ENCODE measurements at places on chromosomes 1 and 21.
A peak's percentile ranks its signal among the peaks of the same experiment; 100 is the strongest.

DNA sequence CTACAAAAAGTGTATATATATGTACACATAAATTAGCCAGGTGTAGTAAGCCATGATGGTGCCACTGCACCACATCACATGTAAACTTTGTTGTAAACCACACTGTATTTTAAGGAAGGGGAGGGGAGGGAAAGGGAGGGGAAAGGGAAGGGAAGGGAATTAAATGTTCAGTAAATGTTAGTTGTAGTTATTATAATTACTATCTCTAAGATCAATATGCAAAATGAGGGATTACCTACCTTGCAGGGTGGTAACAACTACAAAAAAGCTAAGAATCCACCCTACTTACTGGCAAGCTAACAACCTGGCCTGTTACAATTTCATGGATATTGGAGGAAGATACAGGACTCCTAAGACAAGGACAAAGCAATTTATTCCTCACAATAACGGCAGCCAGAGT is 17.7 kb downstream of the FAF1 start:
- H3K4me1 ChIP-seq, result peaks cover 11% of the 10 kb centered on the region
- no peak overlapping the region for H3K4me3 ChIP-seq
- H3K27ac ChIP-seq, result no peak overlapping the region
- H3K27me3 ChIP-seq, result no peaks in the 10 kb centered on the region
- no peaks in the 10 kb centered on the region for H3K36me3 ChIP-seq

- no peaks in the 10 kb centered on the region for H3K27me3 ChIP-seq
- peak overlapping the region; percentile 50 for H3K4me3 ChIP-seq
- peak; percentile 70 for DNase-seq
- H3K36me3 ChIP-seq, result no peaks in the 10 kb centered on the region
Observed at GRCh38 chr1:174160109-174160473, 771 bp downstream of the RABGAP1L start.

GRCh38 chr1:9331016-9331415 is 38.3 kb downstream of the SPSB1 start:
- no peaks in the 10 kb centered on the region for H3K4me1 ChIP-seq
- no peak for DNase-seq
- no peaks in the 10 kb centered on the region for H3K36me3 ChIP-seq
- H3K27me3 ChIP-seq, result no peaks in the 10 kb centered on the region
- no peak overlapping the region for H3K4me3 ChIP-seq

DNA sequence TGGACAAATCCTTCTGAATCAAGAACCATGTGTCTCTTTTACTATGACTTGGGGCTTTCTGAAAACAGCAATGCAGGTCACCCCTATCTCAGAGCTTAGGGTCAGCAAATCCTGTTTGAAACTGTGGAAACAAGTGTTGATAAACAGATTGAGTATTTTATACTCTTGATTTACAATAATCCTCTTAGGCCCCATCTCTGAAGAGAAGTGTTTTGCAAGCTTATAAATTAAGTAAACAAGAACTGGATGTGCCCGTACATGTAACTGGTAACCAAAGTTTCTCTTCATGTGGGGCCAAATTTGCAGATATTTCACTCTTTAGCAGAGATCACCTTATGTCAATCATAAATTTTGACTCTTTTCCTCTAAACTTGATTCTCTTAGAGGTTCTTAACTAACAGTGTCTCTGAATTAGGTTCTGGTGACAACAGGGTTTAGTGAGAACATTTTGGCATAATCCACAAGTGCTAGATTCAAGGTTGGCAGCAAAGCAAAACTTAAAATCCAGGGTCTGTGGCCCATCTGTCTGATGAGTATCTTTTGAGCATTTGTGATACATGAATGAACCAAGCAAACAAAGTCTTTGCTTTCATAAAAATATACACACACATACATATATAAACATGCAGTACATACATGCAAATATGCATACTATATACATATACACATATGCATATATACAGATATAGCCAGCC is 183.0 kb upstream of the HOOK1 start:
- no peak overlapping the region for H3K27ac ChIP-seq
- H3K27me3 ChIP-seq, result no peaks in the 10 kb centered on the region
- no peak overlapping the region for H3K4me3 ChIP-seq

- H3K4me3 ChIP-seq, result no peak overlapping the region
- no peak for DNase-seq
- H3K4me1 ChIP-seq, result peaks cover 11% of the 10 kb centered on the region
- H3K36me3 ChIP-seq, result no peaks in the 10 kb centered on the region
- H3K27ac ChIP-seq, result no peak overlapping the region
Observed at GRCh38 chr21:31347435-31348032, 3.5 kb upstream of the TIAM1 start.

GRCh38 chr1:42935971-42936308 is 22.7 kb downstream of the SLC2A1 start:
- no peaks in the 10 kb centered on the region for H3K36me3 ChIP-seq
- no peak overlapping the region for H3K4me3 ChIP-seq
- DNase-seq, result peak; percentile 5

DNA sequence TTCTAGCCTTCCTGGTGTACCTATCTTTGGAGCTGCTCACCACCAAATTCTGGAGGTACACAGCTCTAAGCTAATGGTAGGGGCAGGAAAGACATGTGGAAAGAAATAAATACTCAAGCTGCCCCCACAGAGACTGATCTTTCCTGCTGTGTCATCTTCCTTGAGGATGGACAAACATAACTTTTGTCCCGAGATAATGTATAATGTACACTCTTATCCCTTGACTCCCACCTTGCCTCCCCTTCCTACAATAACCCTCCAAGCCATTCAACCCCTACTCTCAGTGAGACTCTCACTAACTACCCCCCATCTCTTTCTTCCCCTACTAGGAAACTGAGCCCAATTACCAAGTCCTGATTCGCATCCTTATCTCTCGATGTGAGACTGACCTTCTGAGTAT is 12.2 kb downstream of the ANXA9 start:
- DNase-seq, result no peak
- no peak overlapping the region for H3K4me3 ChIP-seq
- H3K36me3 ChIP-seq, result peaks cover 5% of the 10 kb centered on the region
- no peak overlapping the region for H3K27ac ChIP-seq

GRCh38 chr1:24713176-24713575 is 32.1 kb upstream of the CLIC4 start:
- no peak overlapping the region for H3K4me3 ChIP-seq
- H3K36me3 ChIP-seq, result no peaks in the 10 kb centered on the region
- H3K27ac ChIP-seq, result no peak overlapping the region
- H3K4me1 ChIP-seq, result peaks cover 14% of the 10 kb centered on the region
- no peak for DNase-seq

GRCh38 chr1:199247891-199248290 is 609.1 kb downstream of the PTPRC start:
- no peaks in the 10 kb centered on the region for H3K36me3 ChIP-seq
- DNase-seq, result no peak
- no peaks in the 10 kb centered on the region for H3K27me3 ChIP-seq
- no peaks in the 10 kb centered on the region for H3K4me1 ChIP-seq
- H3K27ac ChIP-seq, result no peak overlapping the region

GRCh38 chr21:21147374-21147745 is 149.2 kb downstream of the NCAM2 start:
- no peaks in the 10 kb centered on the region for H3K36me3 ChIP-seq
- H3K4me1 ChIP-seq, result no peaks in the 10 kb centered on the region
- H3K4me3 ChIP-seq, result no peak overlapping the region
- H3K27ac ChIP-seq, result no peak overlapping the region

DNA sequence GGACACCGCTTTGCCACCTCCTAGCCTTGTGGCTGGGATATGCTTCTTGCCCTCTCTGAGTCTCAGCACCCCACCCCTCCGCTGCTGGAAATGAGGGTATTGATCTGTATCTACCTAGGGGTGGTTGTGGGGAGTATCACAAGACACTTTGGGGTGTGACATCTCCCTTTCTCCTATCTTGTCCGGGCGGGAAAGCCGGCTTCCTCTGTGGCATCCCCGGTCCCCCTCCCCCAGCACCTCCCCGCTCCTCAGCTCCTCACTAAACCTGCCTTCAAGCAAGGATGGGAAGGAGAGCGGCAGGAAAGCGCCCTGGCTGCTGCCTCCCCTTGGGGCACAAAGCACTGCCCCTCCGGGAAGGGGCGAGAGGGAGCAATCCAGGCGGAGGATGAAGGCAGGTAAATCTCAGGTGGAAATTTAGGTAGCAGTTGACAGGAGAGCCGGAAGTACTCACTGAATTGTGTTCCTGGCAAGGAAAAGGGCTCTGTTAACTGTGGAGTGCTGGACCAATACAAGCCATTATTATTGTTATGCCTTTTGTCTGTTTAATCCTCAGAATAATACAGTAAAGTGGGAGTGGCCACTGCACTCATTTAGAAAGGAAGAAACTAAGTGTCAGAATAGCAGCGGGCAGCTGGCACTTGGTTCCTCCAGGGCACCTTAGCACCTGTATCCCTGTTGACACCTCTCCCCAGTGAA is 49.0 kb upstream of the LRP8 start:
- no peaks in the 10 kb centered on the region for H3K36me3 ChIP-seq
- H3K27me3 ChIP-seq, result no peaks in the 10 kb centered on the region
- H3K27ac ChIP-seq, result no peak overlapping the region

GRCh38 chr1:115840605-115841460 is at the start of gene NHLH2:
NHLH2 (minus strand) TSS chr1:115841126; CDS start chr1:115838372, 2,754 bp downstream.
- H3K27me3 ChIP-seq, result no peaks in the 10 kb centered on the region
- peaks cover 25% of the 10 kb centered on the region for H3K4me1 ChIP-seq
- no peak within 1 kb of the TSS for H3K4me3 ChIP-seq
- DNase-seq, result no peak
- H3K36me3 ChIP-seq, result no peaks in the 10 kb centered on the region

GRCh38 chr1:154847891-154848290 is 22.2 kb downstream of the KCNN3 start:
- no peak overlapping the region for H3K27ac ChIP-seq
- DNase-seq, result no peak
- no peaks in the 10 kb centered on the region for H3K27me3 ChIP-seq
- H3K4me3 ChIP-seq, result no peak overlapping the region
- no peaks in the 10 kb centered on the region for H3K4me1 ChIP-seq

DNA sequence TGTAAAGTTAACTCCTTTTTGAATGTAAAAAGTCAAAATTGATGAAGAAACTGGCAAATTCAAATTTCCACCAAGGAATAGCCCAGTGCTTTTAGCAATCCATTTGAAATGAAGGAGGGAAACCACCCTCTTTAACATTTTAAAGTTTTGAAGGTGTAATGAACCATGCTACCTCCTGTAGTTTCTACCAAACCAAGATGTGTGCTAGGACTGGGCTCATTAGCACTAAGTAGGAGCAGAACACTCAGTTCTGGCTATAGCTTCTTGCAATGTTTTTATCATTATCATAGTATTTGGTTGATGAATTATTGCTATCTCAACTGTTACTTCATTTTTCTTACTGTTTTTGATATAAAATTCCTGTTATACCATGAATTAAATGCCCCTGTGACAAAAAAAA is 319.2 kb upstream of the ZRANB2 start:
- no peaks in the 10 kb centered on the region for H3K27me3 ChIP-seq
- DNase-seq, result no peak
- no peak overlapping the region for H3K27ac ChIP-seq
- H3K4me3 ChIP-seq, result no peak overlapping the region

- no peaks in the 10 kb centered on the region for H3K36me3 ChIP-seq
- no peaks in the 10 kb centered on the region for H3K27me3 ChIP-seq
- H3K4me3 ChIP-seq, result no peak overlapping the region
- H3K27ac ChIP-seq, result no peak overlapping the region
- H3K4me1 ChIP-seq, result no peaks in the 10 kb centered on the region
Observed at GRCh38 chr1:159008744-159009188, 941 bp upstream of the IFI16 start.

DNA sequence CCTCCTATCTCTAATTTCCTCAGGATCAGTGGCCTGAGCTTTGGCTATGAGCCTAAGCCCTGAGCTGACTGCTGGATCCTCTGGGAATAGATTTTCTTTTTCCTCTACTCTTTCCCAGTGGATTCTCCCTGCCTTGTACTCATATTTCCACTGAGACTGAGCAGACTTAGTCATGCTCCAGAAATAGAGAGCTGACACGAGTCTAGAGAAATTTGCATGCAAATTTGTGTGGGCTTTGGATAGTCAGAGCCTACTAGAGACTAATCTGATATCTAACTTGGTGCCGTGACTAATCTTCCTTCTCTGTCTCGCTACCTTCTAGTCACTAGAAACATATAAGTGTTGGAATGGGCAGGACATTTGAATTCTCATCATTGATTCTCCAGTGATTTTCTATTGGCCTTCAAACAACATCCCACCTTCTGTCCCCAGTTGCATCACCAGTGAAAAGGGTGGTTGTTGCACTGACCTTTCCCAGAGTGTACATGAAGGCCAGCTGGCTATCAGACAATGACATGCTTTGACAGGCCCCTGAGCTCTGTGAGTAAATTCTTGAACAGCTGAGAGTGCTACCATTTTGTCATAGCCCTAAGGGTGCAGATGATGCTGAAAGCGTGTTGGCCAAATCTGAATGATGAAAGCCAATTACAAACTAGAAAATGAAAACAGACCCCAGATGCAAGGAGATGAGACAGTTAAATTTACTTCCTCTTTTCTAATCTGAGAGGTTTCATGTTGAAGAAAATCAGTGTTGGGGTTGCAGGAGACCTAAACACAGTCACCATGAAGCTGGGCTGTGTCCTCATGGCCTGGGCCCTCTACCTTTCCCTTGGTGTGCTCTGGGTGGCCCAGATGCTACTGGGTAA is at the start of gene FCRLA:
Gene FCRLA, plus strand, starts transcription at position 748 of the 866 bp plus-strand sequence. Its CDS starts 36 bp downstream, at position 784.
- H3K4me3 ChIP-seq, result no peak within 1 kb of the TSS
- no peaks in the 10 kb centered on the region for H3K4me1 ChIP-seq
- no peaks in the 10 kb centered on the region for H3K36me3 ChIP-seq

DNA sequence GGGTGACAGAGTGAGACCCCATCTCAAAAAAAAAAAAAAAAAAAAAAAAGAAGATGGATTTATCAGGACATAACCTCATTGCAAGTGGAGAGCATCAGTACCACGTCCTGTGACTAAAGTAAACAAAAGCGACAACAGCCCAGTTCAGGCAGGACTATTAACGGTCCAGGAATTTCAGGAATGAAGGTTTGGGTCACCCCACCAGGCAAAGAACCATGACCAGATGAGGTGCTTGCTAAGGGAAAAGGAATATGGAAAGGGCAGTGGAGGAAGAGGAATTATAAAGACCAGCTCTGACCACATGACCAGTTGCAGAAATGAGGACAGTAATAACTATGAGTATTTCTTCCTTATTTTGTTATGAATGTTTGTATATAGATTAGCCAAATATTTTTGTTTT is 35.4 kb upstream of the EIF4G3 start:
- no peak overlapping the region for H3K27ac ChIP-seq
- no peaks in the 10 kb centered on the region for H3K36me3 ChIP-seq
- H3K4me1 ChIP-seq, result peaks cover 12% of the 10 kb centered on the region
- H3K27me3 ChIP-seq, result no peaks in the 10 kb centered on the region

- no peak overlapping the region for H3K4me3 ChIP-seq
- no peak for DNase-seq
- H3K27ac ChIP-seq, result no peak overlapping the region
- H3K27me3 ChIP-seq, result no peaks in the 10 kb centered on the region
- no peaks in the 10 kb centered on the region for H3K36me3 ChIP-seq
Observed at GRCh38 chr1:162987866-162988265, 81.3 kb upstream of the RGS4 start.

DNA sequence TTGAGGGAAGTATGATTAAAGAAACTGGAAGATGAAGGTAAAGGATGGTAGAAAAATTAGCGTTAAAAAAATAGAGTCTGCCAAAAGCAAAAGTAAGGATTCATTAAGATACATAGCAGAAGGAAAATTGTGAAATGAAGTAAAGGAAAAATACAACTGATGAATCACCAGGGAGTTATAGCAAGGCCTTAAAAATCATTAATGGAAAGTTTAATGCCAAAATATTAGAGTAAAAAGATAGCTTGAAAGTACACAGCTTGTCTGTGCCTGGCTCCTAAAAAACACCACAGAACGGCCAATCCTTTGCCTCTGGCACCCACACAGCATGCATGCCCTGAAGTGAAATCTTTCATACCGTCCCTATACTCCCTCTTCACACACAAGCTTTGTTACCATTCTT is 66.9 kb upstream of the APOBEC4 start:
- no peaks in the 10 kb centered on the region for H3K36me3 ChIP-seq
- H3K27ac ChIP-seq, result no peak overlapping the region
- H3K4me3 ChIP-seq, result no peak overlapping the region
- DNase-seq, result no peak
- H3K27me3 ChIP-seq, result no peaks in the 10 kb centered on the region
